Stimulated activated CD8-positive, alpha-beta memory T cell treated with anti-CD3 and anti-CD28 coated beads, Interleukin-7, amount 100 ng/mL, for 48 hours (primary cell): ENCODE measurements at places on chromosomes 4 and X.

- no peak for DNase-seq
These were observed 1197.9 kb downstream of the TECRL start for GRCh38 chr4:63211375-63211774.

- DNase-seq: no peak
These were observed 121.9 kb downstream of the BEND2 start for GRCh38 chrX:18098763-18099162.

DNA sequence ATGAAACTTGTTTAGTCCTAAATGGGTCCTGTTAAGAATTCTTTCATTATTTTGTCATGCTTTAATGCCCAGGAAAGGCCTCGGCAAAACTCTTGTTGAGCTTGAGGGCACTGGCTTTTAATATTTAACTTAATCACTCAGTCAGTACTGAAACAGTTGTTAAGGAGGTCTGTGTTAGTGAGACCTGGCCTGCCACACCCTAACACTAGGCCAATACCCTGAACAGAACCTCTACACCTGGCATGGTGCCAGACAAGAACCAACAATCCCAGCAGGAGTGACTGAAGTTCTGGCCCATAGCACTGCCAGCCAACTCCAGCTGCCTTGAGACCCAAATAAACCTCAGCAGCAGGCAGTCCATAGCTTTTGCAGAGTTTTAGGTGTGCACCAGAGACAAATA, 85.7 kb upstream of the ITM2A start:
- DNase-seq: no peak

GRCh38 chrX:106894978-106895452, 8.1 kb downstream of the RIPPLY1 start:
- no peak for DNase-seq

DNA sequence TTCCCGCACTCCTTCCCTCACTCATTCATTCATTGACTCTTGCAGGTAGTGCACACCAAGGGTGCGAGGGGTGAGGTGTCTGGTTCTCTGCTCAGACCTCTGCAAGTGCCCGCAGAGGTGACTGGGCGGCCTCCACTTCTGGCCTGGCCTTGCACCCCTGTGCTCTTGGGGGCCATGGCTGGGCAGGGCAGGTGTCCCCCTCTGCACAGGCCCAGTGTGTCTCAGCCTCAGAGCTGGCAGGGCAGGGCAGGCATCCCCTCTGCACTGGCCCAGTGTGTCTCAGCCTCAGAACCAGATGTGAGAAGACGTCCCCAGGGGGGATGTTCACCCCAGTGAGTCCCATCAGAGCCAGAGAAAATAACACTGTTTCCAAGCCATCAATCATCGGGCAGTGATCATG, 16.8 kb downstream of the CPZ start:
- no peak for DNase-seq

GRCh38 chrX:6226596-6227452, 1.8 kb downstream of the NLGN4X start:
- DNase-seq: no peak

DNA sequence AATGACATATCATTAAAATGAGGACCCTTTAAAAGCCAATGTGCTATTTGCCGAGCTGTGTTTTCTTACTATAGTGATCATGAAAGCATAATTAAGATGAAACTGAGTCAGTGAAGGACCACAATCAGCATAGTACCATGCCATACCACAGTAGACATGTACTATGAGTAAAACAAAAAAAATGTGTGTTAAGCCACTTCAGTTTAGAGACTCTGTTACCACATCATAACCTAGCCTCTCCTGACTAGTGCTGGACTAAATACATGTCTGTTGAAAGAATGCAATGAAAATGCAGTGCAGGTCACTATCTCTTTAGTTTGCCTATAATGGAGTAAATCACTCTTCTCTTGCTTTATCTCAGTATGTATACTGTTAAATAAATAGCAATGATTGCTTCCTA, 12.3 kb upstream of the DDX53 start:
- no peak for DNase-seq

DNA sequence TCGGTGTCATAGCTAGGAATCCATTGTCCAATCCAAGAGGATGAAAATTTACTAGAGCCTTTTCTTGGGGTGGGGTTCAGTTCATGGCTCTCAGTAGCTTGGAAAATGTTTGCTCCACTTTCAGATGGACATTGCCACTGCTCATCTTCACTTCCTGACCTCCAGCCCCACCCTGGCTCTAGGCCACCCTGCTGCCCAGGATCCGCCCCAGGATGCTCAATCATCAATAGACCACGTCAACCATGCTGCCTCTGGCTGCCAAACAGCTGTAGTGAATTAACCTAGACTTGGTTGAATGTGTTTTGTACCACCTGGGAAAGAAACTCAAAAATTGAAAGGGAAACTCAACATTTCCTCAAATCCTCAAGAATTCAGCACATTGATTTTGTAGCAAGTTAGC, 37.2 kb upstream of the HSD17B10 start:
- DNase-seq: no peak

GRCh38 chr4:3436798-3437581, 4.8 kb upstream of the HGFAC start:
- no peak for DNase-seq

- no peak for DNase-seq
These were observed 1718.0 kb upstream of the PCDH7 start for GRCh38 chr4:29002151-29002550.

GRCh38 chr4:168621806-168622589, 125.1 kb downstream of the PALLD start:
- DNase-seq: no peak

DNA sequence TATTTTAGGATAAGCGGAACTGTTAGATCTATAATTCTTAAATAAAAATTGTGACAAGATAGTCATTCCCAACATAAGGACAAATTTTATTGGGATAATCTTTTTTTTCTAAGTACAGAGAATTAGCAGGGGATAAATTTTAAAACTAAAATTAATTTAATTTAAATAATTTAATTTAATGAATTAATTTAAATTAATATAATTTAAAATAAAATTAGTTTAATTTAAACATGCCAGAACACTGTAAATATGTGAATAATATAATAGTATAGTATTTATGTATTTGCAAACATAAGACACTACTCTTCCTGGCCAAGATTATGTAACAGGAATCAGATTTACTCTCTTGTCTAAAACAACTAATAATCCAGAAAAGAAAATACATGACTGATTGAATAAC, 1055.9 kb downstream of the PDHA2 start:
- no peak for DNase-seq

- DNase-seq: no peak
These were observed 28.0 kb upstream of the AMBN start for GRCh38 chr4:70564033-70564432.

- no peak for DNase-seq
These were observed 127.0 kb downstream of the ASMT start for GRCh38 chrX:1741816-1742394.

DNA sequence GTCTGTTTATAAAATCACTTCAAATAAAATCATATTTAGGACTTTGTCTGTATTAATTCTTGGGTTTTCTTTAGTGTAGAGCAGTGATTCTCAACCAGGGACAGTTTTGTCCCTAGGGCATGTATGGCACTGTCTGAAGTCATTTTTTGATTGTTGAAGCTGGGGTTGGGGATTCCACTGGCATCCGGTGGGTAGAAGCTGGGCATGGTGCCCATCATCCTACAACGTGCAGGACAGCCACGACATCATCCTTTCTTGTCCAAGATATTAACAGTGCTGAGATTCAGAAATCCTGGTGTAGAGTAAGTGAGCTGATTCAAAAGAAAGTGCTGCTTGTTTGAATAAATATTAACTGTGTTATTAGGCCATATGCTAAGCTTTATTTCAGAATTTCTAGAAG, 28.6 kb downstream of the DCLK2 start:
- no peak for DNase-seq

GRCh38 chr4:38213083-38213805, 253.0 kb downstream of the PTTG2 start:
- DNase-seq: no peak

DNA sequence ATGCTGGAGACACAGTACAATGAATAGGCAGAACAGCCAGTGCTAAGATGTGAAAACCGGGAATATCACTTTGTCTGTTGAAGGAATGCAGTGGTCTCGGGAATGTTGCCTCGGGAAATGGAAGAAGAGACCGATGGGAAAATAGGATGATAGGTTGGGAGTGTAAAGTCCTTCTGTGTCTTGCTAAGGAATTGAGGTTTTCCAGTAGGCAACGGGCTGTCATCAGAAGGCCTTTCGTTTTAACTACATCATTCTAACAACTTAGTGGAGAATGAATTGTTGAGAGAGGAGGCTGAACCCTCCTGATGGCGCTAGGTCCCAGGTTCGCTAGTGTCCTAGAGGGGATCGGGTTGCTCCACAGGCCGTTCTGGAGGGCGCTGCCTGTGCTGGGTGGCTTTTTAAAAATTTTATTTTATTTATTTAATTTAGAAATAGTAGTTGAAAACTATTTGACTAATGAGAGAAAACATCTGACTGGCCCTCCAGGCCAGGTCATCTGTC, 730 bp downstream of the VBP1 start:
- no peak for DNase-seq

GRCh38 chr4:152556834-152557233, 20.9 kb upstream of the FBXW7 start:
- no peak for DNase-seq

DNA sequence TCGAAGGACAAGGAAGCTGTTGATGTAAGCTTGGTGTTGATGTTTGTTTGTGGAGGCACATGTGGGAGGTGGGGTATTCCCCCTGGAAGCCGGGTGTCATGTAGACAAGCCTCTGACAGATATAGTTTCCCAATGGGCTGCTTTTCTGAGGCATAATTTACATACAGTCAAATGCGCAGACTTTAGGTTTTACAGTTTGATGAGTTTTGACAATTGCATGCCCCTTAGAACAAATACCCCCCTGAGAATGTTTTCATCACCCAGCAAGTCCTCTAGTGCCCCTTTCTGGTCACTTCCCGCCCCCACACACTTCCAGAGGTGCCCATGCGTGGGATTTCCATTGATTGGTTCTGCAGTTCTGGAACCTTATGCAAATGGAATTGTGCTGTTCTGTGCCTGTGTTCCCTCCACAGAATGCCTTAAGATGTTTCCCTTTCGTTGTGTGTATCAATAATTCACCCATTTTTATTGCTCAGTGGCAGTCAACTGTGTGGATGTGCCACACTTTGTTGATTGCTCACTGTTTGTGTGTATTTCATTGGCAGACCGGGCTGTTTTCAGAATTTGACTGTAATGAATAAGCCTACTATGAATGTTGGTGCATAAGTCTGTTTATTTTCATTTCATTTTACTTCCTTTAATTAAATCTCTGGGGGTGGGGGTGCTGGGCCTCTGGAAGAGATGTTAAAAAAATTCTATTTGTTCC, 8.5 kb downstream of the EVC start:
- DNase-seq: no peak

GRCh38 chr4:86400216-86400615, 40.4 kb upstream of the MAPK10 start:
- no peak for DNase-seq

DNA sequence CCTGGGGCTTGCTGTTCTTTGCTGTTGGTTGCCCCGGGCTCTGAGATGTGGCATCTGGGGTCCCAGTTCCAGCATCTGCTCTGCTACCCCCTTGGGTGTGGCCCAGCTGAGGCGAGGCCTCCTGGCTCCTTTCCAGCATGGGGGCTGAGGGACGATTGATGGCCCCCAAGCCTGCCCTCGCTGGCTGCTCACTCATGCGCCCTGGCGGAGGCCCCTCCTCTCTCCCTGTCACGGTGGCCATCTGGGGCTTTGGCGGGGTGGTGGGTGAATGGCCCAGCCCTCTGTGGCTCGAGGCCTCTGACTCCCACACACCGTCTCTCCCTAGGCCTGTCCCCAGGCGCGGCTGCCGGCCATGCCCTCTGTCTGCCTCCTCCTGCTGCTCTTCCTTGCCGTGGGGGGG, 1.8 kb downstream of the PLXNA3 start:
- DNase-seq: no peak

- no peak for DNase-seq
These were observed 712 bp downstream of the PNPLA4 start for GRCh38 chrX:7926501-7926900.

GRCh38 chr4:138890891-138891570, 124.5 kb upstream of the NOCT start:
- no peak for DNase-seq

GRCh38 chrX:12868747-12869146, 1.9 kb downstream of the TLR7 start:
- DNase-seq: no peak

DNA sequence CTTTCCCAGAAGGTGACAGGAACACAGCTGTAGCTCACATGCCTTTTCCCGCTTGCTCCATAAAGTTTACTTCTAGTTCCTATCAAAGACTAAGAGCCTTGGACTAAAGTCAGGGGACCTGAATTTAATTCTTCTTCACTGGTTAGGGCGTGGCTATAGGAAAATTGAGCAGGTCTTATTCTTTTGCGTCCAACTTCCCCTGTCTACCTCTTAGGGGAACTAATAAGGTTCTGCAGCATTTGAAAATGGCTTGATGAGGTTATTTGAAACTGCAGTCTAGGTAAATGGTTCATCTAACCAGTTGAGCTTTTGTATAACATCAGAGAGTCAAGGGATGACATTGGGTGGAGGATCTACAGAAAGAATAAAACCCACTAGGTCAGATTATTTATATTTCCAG, 2.6 kb downstream of the ARHGAP10 start:
- DNase-seq: no peak

GRCh38 chr4:5403746-5404497, 304.4 kb downstream of the EVC2 start:
- no peak for DNase-seq

DNA sequence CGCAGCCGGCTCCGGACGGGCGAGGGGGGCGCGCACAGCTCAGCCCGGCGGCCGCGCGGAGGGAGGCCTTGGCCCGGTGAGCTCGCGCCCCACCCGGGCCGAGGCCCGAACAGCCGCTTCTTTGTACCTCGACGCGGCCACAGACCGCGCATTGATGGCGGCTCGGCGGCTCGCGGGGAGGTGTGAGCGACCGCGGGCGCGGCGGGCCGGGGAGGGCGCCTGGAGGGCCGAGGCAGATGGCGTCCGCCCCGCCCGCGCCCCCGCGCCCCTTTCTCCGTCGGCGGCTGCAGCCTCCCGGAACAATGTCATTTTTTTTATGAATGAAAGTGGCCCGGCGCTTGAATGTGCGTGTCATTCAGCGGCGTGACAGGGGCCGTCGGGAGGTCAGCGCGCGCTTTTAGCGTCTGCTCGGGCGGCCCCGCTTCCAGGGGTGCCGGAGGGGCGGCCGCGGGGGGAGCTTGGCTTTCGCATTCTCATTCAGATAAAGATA, 1.8 kb downstream of the FGFR3 start:
- DNase-seq: no peak

DNA sequence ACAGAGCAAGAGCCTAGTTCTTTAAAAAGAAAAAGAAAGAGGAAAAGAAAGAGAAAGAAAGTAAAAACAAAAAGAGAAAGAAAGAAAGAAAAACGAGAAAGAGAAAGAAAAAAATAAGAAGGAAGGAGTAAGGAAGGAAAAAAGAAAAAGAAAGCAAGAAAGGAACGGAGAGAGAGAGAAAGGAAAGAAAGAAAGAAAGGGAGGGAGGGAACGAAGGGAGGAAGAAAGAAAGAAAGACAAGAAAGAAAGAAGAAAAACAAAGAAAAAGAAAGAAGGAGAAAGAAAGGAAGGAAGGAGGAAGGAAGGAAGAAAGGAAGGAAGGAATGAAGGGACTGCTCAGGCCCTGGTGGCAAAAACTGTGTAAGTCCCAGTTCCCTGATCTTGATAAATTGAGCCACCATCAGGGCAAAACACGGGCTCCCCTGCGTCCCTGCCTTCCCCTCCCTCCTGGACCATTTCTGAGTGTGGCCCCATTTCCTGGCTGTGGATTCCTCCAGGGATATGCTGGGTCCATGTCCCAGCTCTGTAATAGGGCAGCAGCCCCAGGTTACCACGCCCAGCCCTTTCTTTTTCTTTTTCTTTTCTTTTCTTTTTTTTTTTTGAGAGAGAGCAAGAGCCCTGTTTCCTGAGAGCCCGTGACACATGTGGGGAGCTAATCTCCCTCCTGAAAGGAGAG, 44.8 kb downstream of the SHOX start:
- DNase-seq: no peak
